Mucosa of descending colon (tissue), 3 donors: ENCODE measurements at places on chromosomes 12 and 14. TPM values are rescaled to one million over a fixed set of nuclear protein-coding genes. Genes with fewer than 3 reads are reported as not detected.

The ESR2 gene
- 0.32 TPM for total RNA-seq

The LYZ gene
- total RNA-seq: 55.2 TPM

The KLRC4 gene
- total RNA-seq: 0.72 TPM

The KCNC2 gene
- 0.44 TPM for total RNA-seq

The SERPINA1 gene
- 311 TPM for total RNA-seq

The IFNG-AS1 gene
- total RNA-seq: not detected

The OSBPL8 gene
- total RNA-seq: 26.9 TPM

GRCh38 chr12:54195737-54196347 lies 7.1 kb upstream of the SMUG1 start:
- no peak for DNase-seq

DNA sequence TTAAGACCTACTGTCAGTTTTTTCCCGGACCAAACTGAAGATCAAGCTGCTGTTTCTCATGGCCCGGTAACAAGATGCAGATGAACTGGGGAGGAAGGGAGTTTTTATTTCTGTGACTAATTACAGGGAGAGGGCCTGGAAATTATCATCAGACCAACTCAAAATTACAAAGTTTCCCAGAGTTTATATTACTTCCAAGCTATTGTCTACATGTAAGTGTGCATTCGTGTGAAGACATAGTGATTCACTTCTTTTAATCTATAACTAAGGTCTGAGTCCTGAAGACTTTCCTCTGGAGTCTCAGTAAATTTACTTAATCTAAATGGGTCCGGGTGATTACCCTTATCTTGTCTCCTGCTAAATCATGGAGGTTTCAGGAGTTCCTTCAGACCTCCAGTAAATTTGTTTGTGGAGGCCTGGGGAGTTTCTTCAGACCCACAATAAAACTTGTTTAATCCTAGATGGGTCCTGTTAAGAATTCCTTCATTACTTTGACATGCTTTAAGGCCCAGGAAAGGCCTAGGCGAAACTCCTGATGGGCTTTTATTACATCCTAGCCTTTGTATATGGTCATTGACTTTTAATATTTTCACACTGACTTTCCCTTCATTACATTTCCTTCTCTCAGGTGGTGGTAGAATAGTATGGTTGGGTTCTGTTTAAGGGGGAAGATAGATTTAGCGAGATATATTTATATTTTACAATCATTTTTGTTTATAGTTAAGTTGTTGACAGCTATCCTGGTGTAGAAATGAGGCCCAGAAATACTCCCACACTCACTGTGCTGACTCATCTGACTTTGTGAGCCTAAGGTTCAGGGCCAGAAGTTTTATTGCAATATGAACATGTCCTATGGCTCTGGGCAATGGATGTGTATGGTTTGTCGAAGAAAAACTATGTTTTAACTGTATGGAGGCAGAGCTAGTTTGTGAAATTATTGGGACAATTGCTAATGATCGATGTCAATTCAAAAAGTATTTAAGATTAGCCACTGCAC lies 627.0 kb upstream of the FBXO33 start:
- no peak for DNase-seq

DNA sequence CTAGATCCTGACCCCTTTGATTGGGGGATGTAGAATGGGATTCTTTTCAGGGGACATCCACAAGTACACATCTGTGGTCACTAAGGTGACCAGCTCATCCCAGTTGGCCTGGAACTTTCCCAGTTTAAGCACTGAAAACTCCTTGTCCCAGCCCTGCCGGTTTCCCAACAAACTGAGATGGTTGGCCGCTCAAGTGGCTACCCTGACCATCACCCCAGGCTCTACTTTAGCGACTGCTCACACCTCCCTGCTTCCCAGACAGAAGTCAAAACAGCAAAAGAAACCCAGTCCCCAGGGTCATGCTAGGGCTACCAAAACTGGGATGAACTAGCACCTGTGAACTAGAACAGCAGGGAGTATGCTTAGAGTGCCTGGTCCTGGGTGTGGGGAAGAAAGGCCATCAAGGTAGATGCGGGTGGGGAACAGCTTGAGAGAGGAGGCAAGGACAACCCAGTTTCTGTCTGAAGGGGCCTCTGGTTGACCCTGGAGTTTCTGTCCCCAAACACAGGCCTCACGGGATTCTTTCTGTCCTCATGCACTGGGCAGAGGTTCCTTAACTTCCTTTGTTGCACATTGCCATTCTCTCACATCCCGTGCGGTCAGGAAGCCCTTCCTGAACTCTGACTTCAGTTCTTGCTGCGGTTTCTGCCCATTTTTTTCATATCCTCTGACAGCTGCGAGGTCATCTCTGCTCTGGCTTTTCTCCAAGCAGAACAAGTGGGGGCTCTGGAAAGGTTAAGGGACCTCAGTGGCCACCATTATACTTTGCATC lies 1.6 kb downstream of the LTB4R start:
- no peak for DNase-seq

GRCh38 chr12:122141911-122142725 lies 31.9 kb downstream of the IL31 start:
- DNase-seq: no peak

GRCh38 chr12:12560587-12561370 lies 1.9 kb downstream of the DUSP16 start:
- DNase-seq: peak; percentile 46

GRCh38 chr12:94571556-94571955 lies 78.8 kb downstream of the TMCC3 start:
- peak; percentile 67 for DNase-seq

GRCh38 chr14:74019408-74020137 lies 424 bp downstream of the BBOF1 start:
- no peak for DNase-seq

DNA sequence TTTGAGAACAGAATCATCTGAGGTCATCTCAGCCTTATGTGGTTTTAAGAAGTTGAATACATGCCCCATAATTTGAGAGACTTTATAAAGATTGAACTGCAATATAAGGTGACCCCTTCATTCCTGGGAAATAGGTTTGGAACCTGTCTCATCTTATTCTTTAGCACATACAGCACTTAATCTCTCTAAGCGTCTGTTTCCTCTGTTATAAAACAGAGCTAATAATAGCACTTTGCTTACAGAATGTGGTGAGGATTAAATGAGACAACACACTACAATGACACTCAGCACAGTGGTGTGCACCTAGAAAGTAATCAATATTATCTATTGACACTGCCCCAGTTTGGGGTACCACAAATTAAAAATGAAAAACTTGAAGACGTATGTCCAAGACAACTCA lies 102.1 kb downstream of the DUSP6 start:
- DNase-seq: no peak

GRCh38 chr12:11969437-11970154 lies 101.1 kb upstream of the BCL2L14 start:
- DNase-seq: no peak

GRCh38 chr12:8871068-8871467 lies 43.2 kb upstream of the PHC1 start:
- DNase-seq: no peak

DNA sequence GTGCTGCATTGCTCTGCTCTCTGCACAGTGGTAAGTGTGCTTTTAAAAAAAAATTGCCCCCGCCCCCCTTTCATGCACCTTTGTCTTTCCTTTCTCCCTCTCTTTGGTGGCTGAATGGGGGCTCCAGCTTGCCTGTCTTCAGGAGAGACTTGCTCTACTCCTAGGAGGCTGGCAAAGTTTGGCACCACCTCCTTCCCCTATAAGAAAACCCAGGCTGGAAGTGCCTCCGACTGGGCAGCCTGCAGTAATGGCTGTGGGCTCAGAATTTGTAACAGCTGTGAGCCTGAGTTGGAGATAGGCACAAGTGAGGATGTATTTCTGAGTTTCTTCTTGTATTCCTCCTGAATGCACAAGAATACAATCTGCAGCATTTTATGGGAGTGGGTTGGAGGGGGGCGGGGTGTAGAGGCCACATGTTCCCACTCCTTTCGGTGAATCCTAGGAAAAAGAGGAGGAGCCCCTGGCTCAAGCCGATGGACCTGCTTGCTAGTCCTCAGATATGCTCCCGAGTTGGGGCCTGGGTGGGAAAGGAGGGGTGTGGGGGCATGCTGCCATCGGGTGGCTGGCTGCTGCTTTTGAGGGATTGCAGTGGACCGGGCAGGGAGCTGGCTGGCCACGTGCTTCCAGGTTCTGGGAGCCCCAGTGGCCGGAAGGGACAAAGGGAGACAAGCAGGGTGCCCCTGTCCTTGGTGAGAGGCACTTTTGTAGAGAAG lies 124.3 kb downstream of the TSPAN9 start:
- no peak for DNase-seq

GRCh38 chr14:72892103-72892878 lies 1.6 kb downstream of the DPF3 start:
- peak; percentile 57 for DNase-seq

- DNase-seq: no peak
These were observed 134.8 kb upstream of the FUT8 start for GRCh38 chr14:65277580-65278270.

DNA sequence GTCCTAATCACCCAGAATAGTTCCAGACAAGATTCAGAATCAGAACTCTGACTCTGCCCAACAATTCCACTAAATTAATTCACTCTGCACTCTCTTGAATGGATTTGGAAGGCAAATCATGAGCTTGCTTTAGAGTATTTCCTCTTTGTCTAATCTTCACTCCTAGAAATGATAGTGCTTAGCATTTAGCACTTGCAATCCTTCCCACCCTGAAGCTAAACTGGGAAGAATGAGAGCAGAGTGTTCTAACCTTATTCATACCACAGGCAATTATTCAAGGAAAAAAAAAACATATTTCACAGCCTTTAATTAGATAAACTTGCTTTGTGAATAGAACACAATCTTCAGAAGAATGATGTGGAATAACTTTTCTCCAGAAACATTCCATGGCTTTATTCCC lies 264.6 kb downstream of the PAWR start:
- no peak for DNase-seq

DNA sequence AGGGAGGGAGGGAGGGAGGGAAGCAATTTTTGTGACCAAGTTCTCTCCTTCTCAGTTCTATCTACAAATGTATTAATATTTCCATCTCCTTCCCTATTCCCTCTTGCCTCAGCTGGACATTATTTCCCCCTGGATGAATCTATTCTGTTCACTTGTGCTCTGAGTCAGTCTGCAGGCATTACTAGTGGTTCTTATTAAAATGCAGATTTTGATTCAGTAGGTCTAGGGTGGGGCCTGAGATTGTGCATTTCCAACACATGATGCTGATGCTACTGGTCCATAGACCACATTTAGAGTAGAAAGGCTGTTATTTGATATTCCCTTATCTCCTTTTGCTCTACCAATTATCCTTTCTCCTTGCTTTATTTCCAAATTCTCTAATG lies 40.1 kb upstream of the YAF2 start:
- DNase-seq: no peak

- DNase-seq: no peak
These were observed 498 bp downstream of the RACGAP1 start for GRCh38 chr12:50024805-50025186.

- DNase-seq: no peak
These were observed 12.9 kb downstream of the GNG2 start for GRCh38 chr14:51873221-51873893.

GRCh38 chr14:69956970-69957369 lies 77.8 kb downstream of the SMOC1 start:
- no peak for DNase-seq

GRCh38 chr12:109736552-109737108 lies 23.0 kb downstream of the FAM222A start:
- peak; percentile 41 for DNase-seq

DNA sequence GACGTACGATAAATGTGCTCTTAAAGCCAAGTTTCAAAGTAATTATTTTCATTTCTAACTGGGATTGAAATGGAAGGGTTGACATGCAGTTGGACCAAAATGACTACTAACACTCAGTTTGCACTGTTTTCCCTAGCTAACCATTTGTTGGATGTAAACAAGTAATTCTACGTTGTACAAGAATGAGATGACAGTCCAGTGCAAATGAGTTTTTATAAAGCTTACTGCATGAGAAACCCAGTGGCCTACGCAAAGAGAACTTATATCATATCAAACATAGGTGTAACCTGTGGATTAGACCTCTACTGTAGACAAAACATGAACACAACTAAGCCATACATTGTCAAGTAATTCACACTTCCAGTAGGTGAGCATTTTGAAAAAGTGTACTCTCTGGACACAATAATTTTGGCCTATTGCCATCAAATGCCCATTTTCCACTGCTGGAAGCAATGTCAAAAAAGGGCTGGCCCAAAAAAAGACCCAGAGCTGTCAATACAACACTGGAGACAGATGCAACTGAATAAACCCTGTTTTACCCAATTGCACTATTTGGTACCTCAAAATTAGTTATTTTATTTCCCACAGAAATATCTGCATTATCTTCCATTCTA lies 12.8 kb downstream of the SLC38A2 start:
- DNase-seq: no peak

DNA sequence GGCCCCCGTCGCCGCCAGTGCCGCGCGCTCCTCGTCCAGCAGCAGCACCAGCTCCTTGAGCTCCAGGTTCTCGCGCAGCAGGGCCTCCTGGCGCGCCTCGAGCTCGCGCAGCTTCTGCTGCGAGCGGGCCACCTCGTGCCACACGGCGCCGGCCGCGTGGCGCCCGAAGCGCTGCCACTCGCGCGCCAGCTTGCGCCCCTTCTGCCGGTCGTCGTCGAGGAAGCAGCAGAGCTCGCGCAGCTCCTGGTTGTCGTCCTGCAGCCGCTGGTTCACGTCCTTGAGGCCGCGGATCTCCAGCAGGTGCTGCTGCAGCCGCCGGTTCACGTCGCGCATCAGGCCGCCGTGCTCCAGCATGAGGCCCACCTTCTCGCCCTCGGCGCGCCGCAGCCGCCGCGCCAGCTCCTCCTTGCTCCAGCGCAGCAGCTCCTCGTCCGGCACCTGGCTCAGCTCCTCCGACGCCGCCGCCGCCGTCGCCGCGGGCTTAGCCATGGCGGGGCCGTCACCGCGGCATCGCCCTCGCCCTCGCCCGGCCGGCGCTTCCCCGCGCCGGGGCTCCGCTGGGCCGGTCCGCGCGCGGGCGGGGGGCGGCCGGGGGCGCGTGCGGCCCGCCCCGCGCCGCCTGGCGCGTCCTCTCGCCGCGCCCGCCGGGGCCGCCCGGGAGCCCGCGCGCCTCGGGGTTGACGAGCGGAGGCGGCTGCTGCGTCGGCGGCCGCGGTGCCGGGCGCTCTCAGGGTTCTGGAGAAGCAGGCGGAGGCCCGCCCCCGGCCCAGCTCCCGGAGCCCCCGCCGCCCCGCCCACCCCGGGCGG lies at the start of gene CCDC85C:
CCDC85C (minus strand) TSS at position 737 of the 807 bp plus-strand sequence; CDS start at position 489, 248 bp downstream.
- DNase-seq: peak; percentile 69

DNA sequence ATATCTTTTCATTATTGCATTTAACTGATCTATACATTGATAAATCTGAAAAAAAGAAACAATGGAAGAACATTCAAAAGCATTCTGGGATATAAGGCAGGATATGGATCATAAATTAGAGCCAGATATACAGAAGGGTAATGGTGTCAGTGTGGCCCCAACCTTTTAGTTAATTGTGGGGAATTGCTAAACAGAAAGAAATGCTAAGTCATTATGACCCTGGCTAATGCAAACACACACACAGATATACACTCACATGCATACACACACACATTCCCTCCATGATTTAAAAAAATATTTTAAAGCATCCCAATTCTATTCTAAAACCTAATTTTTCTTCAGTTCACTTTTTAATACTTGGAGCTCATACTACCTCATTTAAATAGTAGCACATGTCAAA lies 404.5 kb downstream of the BCAT1 start:
- DNase-seq: no peak
